ENCODE measurements at places on chromosomes 4 and X.

- no peak for DNase-seq
Observed at GRCh38 chr4:90074322-90074886, 52.8 kb upstream of the CCSER1 start.

DNA sequence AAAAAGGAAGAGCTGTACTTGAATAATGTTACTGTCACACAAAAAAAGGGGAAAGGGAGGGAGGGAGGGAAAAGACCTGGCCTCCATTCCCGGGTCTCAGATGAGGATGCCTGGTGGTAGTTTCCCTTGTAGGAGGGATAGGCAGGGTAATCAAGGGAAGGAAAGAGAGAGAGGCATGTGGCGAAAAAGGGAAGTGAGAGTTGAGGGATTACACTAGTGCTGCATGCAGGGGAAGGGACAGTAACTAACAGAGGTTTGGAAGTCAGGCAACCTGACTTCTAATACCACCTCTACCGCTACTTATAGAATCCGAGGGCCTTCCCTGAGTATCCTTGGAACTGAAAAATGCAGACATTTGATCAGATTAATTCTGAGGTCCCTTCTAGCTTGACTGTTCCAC is 821.7 kb upstream of the FTHL17 start:
- no peak for DNase-seq

GRCh38 chr4:47668810-47669408 is 169.0 kb downstream of the CORIN start:
- DNase-seq: no peak

DNA sequence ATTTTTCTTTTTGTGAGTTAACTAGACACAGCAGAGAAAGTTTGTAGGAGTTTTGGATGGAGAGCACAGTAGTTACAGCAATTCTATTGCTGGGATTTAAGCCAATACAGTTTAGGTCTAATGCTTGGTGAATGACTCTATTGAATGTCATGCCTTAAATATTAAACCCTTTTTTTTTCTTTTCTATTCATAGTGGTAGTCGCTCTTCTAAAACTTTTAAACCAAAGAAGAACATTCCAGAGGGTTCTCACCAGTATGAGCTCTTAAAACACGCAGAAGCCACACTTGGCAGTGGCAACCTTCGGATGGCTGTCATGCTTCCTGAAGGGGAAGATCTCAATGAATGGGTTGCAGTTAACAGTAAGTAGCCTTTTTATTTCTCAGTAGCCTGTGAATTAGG is 34.8 kb upstream of the DCK start:
- DNase-seq: no peak

- no peak for DNase-seq
Observed at GRCh38 chr4:76178296-76178695, 30.1 kb upstream of the NUP54 start.

DNA sequence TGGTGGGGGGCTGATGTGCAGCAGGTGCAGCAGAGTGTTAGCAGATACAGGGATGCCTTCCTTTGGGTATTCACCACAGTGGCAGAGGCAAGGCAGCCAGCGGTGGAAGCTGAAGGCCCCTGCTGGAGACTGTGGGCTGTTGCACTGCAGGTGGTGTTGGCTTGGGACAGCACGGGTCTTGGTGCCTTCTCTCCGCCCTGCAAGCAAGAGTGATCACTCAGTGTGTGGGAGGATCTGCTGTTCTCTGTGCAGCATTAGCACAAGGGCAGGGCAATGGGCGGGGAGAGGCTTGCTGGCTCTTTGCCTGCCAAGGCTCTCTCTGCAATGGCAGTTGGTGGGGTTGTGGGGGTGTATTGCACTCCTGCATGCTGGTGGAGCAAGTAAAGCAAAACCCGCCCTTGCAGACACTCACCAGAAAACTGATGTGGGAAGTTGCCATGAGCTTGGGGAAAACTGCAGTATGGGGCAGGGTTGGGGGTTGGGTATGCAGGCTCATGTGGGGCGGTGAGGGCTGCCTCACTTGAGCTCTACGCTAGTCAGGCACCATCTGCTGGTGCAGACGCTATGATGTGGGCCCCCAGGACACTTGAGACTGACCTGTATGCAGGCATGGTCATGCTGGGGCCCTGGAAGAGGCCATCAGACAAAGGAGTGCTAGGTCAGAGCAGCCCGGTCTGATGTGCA is 820.8 kb upstream of the GRIA3 start:
- no peak for DNase-seq

DNA sequence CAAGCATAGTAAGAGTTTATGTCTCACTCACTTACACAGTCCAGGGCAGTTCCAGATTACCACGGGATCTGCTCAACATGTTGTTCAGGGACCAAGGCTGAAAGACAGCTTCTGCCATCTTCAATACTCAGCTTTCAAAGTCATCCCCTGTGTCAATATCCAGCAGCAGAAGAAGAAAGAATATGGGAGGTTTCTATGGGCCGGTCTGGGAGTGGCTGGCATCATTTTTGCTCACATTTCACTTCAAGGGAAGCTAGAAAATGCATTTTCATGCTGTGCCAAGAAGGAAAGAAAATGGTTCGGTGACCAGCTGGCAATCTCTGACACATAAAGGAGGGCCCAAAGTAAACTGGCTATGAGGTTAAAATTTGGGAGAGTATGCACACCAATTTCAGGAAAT is 211.5 kb upstream of the KLF3 start:
- no peak for DNase-seq

- no peak for DNase-seq
Observed at GRCh38 chr4:165325732-165326512, 1.5 kb upstream of the MSMO1 start.
